ENCODE measurements at places on chromosomes 5 and 9.

- DNase-seq, result no peak
Observed at GRCh38 chr9:90256345-90256744, 386.3 kb downstream of the DIRAS2 start.

DNA sequence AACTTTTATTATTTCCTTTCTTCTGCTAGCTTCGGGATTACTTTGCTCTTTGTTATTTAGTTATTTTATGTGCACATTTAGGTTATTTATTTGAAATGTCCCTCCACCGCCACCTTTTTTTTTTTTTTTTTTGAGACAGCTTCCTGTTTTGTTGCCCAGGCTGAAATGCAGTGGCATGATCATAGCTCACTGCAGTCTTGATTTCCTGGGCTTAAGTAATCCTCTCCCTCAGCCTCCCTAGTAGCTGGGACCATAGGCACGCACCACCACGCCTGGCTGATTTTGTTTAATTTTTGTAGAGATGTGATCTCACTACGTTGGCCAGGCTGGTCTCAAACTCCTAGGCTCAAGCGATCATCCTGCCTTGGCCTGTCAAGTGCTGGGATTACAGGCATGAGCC lies 38.5 kb downstream of the RIC1 start:
- DNase-seq, result no peak

GRCh38 chr5:78888580-78889368 lies 96.3 kb downstream of the ARSB start:
- no peak for DNase-seq

DNA sequence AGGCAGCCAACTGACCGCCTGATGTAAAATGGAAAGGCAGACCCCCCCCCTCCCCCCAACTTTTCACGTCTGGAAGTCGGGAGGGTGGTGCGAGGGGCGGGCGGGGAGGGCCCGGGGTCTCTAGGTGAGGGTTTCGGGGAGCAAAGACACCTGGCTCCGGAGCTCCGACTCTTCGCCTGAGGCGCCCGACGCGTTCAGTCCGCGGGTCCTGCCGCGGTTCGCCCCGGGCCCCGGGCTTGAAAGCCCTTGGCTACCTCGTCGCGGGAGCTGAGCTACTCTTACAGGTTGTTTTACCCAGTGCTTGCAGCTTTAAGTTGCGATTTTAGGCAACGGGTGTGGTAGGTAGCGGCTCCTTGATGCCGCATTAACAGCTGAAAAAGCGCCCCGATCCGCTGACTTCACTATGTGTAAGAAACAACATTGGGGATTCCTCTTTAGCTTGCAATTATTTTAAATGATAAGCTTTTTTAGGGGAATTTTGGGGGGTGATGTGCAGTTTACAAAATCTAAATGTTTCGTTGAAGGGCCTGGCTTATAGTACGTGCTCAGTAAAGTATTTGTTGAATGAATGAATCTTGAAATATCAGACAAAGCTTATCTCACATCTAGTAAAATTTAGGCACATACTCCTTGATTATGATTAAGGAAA lies 722 bp downstream of the CDC42SE2 start:
- DNase-seq, result peak; percentile 59

GRCh38 chr5:176492431-176492830 lies 44.2 kb downstream of the FAF2 start:
- no peak for DNase-seq

GRCh38 chr5:171055875-171056454 lies 194.1 kb downstream of the RANBP17 start:
- no peak for DNase-seq

DNA sequence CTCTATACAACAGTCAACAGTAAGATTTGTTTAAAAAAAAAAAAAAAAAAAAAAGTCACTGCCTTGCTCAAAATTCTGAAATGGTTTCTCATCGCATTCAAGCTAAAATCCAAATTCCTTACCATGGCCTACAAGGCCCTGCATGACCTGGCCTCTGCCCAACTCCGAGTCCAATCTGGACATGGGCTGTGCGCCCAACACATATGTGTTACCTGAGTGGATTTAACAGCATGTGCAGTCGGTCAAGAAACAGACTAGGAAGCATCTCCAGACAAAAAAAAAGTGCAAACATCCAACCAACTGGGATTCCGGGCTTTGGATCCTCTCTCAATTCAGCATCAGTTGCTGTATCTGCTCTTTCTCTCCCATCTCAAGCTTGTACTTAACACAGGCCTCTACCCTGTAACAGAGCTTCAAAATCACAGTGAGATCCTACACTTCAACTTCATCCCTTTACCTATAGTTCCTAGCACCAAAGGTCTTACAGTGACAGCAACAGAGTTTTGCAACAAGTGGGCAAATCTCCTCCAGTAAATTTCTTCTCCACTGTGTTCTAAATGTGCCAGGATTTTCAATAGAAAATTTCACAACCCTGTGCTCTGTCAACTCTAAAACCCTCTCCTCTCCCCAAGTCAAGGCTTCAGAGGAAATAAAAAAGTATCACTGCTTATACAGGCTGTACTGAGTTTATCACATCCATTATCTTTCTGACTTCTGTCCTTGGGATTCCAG lies 19.6 kb downstream of the ZNF608 start:
- DNase-seq, result no peak

- DNase-seq, result no peak
Observed at GRCh38 chr5:176561259-176561658, 12.1 kb downstream of the CDHR2 start.

DNA sequence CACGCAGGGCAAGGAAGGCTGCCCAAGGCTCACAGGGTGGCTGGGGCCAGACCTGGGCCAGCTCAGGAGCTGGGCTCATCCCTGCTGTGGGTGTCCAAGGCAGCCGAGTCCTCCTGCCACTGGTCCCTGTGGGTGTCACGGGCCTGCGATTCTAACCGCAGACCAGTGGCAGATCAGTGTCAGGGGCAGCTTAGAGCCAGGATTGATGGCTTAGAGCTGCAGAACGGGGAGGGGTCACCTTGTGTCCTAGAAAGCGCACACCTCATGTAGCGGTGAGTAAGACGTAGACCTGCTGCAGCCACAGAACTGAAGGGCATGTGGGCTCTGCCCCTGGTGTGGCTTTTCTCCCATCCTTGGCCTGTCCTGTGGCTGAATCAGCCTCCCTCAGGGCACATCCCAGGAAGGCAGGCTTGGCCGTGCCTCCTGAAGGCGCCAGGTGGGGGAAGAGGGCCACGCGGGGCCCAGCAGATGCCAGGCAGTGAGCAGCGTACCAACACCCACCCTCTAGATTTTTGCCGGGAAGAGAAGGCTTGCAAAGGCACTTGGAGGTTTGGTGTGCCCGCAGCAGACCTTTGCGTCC lies 78.3 kb upstream of the FCN2 start:
- no peak for DNase-seq

DNA sequence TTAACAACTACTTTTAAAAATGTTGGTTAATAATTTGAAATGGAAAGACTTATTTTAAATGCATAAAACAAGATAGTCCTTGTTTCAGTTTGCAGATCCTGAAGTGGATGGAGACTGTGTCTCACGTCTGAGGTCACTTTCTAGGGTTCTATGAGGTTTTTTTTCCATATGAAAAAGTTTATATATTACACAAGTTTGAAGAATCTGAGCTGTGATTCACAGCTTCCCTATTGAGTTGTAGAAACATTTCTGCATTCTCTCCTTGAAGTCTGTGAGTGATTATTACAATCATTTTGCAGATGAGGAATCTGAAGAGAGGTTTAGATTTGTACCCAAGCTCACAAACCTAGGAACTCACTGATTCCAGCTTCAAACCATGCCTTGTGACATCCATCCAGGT lies 442.5 kb upstream of the KLF4 start:
- no peak for DNase-seq

- DNase-seq, result peak; percentile 40
Observed at GRCh38 chr9:34430843-34431437, 27.4 kb downstream of the FAM219A start.

GRCh38 chr5:59760785-59761348 lies 132.7 kb downstream of the PDE4D start:
- no peak for DNase-seq

DNA sequence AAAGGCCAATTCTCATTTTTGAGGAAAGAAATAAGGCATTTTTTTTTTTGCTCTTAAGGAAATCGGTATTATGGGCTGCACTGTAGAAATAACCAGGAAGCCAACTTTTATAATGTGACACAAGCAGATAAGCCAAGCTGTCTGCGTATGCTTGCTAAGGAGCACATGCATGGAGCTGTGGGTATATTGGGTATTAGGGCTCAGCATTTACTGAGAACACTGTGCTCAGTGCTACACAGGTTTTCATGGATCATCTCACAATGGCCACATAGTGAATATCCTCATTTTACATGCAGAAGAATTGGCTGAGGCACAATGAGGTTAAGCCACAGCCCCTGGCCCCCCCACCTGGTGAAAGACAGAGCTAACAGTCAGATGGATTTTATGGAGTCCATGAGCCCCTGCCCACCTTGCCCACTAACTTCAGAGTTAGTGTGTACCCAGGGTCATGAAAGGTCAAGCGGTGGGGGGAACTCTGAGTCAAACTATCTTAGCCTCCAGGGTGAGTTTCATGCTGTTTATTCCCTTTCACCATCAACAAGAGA lies 204.8 kb downstream of the SPATA31A6 start:
- no peak for DNase-seq
